Stimulated activated CD4-positive, alpha-beta T cell treated with anti-CD3 and anti-CD28 coated beads, Interleukin-1b, Interleukin-23, amount 100 ng/mL, for 1 hour (primary cell): ENCODE measurements at places on chromosomes 6 and 20.

GRCh38 chr6:31065556-31065955, 46.8 kb downstream of the C6orf15 start:
- no peak for DNase-seq

DNA sequence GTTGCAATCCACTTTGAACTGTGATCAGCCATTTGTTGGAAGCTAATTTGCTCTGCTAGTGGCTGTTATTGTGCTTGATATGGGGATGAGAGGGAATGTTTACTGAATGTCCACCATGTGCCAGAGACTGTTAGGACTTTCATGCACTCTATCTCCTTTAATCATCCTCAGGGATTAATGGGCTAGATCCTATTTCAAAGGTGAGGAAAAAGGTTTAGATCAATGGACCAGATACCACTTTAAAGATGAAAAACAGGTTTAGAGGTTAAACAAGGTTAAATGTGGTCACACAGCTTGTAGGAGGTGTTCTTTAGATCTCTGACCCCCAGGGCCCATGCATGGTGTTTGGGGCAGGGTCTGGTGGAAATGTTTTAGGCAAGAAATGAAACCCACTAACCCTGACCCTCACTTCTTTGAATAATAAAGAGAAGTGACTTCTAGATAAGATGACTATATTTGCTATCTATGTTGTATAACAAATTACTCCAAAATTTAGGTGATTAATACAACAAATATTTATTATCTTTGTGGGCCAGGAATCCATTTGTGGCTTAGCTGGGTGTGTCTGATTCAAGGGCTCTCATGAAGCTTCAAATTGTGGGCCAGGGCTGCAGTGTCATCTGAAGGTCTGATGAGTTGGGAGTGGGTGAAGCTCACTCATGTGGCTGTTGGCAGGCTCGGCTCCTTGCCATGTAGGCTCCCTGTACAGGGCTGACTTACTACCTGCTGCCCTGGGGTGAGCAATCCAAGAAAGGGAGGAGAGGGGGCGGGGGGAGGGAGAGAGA, 127.8 kb upstream of the FOXA2 start:
- DNase-seq = no peak

GRCh38 chr6:65650086-65650485, 56.9 kb downstream of the EYS start:
- no peak for DNase-seq

GRCh38 chr20:62624719-62625453, 17.4 kb upstream of the SLCO4A1 start:
- no peak for DNase-seq
